ENCODE measurements at places on chromosomes 5 and 9.

DNA sequence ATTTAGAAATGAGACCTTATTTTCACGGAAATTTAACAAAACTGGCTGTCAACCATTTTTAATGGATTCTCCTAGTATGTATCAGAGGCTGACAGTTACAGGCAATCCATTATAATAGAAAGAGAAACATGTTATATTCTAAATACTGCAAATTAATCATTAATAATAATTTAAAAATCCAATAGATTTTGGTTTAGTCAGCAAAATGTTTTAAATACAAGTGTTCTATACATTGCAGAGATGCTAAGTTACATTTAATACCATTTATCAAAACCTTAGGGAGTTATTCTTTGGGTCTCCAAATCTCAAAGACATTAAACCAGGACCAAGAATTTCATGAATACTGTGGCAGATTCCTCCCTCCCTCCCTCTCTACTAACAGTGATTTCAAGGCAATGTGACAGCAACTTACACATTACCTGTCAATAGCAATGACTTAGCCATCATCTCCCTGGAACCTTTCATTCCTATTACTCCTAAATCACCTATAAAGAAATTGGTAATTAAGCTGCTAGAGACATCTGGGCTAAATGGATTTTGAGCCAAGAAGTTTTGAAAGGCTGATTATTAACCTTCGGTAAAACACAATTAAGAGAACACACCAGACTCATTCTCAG lies 768.5 kb upstream of the DMAC1 start:
- DNase-seq = no peak

- DNase-seq = no peak
These were observed 323.9 kb upstream of the PTGER4 start for GRCh38 chr5:40355846-40356245.

DNA sequence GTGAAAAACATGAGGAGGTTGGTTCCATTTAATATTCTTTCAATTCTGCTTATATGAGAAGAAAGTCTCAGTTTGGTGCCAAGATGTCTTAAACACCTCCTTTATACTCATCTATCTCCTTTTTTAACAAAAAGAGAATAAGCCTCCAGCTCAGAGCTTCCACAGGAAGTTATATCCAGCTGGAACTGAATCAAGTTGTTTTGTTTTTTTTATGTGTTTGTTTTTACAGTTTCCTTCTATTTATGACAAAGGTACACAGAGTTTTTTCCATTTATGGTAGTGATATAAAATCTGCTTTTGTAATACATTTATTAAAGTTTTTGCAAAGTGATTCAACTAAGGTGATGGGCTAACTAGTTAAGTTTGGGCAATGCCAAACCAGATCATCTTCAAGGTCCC lies 10.4 kb downstream of the SPARC start:
- DNase-seq = no peak

GRCh38 chr9:94676446-94677131 lies 37.3 kb upstream of the FBP1 start:
- no peak for DNase-seq

DNA sequence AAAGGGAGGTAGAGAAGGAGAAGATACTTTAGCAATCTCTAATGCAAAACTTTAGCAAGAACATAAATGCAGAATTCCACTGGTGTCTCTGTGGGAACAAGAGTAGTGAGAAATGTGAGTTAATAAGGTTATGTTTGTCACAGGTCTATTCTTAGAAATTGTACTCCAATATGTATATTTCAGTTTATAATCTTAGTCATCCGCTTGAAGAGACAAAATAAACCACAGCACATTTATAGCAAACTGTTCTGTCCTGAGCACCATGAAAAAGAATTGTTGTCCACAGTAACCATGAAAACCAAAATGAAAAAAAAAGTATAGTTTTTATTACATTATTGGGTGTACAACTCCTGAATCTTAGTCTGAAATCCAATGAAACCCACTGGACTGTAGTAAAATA lies 93.6 kb upstream of the TSLP start:
- no peak for DNase-seq

DNA sequence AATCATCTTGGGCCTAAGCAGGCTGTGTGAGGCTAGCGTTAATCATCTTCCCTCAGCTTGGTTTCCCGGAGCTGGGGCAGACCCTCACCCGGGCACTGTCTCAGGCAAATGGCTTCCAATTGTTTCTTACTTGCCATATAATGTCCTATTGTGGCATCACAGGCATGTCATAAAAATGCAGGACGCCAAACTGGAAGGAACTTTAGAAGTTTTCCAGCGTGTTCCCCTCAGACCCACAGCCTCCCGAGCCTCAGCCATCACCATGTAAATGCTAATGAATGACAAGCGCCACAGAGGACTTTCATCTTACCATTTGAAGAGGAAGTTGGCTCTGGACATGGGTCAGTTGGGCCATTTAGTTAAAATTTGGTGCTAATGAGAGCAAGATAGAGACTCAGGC lies 143.0 kb upstream of the IRX1 start:
- DNase-seq = no peak

DNA sequence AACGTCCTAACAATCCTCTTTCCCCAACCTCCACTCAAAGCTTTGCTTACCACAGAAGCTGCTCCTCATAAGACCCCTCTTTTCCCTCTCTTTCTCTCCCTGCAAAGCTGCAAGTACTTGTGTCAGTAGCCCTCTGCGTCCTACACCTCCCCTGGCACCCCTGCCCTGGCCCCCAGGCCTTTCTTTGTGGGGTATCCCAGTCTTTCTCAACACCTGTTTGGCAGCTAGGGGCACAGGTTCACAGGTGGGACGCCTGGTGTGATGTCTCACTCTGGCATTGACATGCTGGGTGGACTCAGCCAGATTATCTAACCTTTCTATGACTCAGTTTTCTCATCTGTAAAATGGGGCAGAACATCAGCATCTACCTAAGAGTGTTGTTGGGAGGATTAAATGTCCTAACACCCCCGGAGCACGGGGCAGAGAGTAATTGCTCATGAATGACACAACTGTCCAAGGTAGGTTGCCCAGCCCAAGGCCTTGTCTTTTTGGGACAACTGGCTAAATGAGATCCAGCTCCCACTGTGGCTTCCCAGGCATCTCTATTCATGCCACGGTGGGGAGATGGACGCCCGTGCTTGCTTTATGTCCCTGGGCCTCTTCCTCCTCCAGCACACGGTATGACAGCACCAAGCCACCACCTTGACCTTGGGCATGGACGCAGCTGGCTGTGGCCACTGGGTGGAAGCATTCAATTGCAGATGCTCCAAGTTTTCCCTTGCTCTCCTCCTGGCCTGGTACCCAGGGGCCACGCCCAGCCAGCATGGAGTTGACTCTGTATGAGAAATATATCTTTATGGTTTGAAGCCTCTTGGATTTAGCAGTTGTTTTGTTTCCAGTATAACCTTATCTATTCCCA lies 190.4 kb downstream of the RGS3 start:
- DNase-seq = no peak

- no peak for DNase-seq
These were observed 206.1 kb upstream of the NFIL3 start for GRCh38 chr9:91629718-91630117.

- DNase-seq = no peak
These were observed 33.4 kb downstream of the TEK start for GRCh38 chr9:27142299-27142930.

- no peak for DNase-seq
These were observed 138.2 kb upstream of the KLF4 start for GRCh38 chr9:107627781-107628180.

GRCh38 chr5:67878933-67879332 lies 336.6 kb upstream of the PIK3R1 start:
- DNase-seq = no peak

- DNase-seq = no peak
These were observed 294 bp downstream of the ADRB2 start for GRCh38 chr5:148826739-148827070.

DNA sequence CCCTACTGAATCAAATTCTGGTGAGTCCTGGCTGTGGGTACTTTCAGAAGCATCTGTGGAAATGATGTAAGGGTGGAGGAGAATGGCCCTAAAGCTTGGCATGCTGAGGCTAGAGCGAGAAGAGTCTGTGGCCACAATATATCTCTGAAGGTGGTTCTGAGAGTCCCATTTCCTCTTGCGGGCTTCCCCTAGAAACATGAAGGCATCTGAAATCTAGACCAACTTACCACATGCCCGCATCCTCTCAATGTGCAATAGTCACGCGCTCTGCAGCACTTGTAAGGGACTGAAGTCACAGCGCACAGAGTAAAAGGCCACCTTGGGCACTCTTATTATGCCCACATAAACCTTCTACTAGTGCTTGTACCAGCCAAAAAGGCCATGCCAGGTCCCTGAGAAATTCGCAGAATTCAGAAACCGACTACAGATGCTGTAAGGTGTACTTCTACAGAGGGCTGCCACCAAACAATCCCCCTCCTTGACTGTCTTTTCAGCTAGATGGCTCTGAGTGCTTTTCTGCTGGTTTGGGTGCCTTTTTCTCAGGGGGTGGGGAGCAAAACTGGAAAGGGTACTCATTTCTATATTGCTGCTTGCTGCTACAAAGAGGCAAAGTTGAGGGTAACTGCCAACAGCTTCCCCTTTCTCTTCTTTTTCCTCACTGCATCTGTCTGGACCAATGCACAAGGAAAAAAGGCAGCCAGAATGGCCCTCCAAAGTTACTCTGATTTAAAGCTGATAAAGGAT lies 107.3 kb downstream of the ZDHHC21 start:
- no peak for DNase-seq

DNA sequence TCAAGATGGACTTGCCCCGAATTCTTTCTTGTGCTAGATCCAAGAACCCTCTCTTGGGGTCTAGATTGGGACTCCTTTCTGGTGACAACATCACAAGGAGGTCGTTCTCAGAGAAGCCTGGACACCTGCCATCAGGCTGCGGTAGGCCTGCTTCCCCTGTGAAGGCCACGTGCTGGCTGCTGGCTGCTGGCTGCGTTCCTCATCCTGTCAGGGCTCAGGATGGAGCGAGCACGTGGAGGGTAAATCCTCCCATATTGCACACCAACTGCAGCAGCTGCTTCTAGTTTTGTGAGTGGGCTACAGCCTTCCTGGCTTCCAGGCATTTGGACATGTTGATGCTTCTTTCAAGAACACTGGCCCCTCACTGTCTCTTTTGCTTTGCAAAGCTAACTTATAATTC lies 95.6 kb downstream of the HSPA4 start:
- DNase-seq = no peak

GRCh38 chr5:137791387-137791786 lies 37.2 kb upstream of the HNRNPA0 start:
- DNase-seq = no peak

- DNase-seq = no peak
These were observed 5.1 kb downstream of the SECISBP2 start for GRCh38 chr9:89323390-89323789.

DNA sequence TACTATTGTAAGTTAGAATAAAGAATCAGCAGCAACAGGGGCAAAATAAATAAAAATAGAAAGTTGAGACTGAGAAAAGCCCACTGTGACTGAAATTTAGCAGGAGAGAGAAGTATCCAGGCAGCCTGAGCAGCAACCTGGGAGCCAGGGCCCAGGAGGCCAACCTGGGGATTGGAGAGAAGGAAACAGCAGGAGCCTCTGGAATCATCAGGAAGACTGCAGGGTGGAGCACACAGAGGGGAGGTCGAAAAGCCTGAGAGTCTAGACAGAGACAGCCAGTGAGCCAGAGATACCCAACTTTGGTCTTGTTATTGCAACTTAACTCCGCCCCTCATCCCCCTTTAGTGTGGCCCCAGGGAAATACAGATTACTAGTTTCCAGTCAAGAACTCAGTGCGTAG lies 98.6 kb downstream of the SLC1A3 start:
- DNase-seq = no peak

- no peak for DNase-seq
These were observed 259.1 kb downstream of the SH3GL2 start for GRCh38 chr9:17837965-17838364.

DNA sequence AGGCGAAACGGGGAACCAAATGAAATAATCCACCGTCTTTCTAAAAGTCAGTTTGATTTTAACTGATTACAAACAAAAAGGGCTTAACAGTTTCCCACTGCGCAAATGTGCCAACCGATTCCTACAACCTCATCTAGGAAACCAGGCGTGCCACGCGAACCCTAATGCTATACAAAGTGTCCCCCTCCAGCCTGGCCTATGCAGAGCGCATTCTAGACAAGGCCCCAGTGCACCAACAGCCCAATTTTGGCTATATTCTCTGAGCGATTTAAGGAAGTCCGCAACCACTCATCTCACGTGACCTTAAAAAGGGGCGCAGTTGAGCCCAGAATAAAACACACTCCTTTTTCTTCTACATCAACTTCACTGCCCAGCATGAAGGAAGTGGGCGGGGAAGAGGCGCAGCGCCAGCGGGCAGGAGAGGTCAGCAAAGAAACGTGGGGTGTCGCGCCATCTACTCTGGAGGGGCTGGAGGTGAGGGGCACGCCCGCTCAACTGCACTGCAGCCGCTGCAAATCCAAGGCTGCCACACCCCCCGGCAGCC lies 779 bp downstream of the FAM13B start:
- no peak for DNase-seq

DNA sequence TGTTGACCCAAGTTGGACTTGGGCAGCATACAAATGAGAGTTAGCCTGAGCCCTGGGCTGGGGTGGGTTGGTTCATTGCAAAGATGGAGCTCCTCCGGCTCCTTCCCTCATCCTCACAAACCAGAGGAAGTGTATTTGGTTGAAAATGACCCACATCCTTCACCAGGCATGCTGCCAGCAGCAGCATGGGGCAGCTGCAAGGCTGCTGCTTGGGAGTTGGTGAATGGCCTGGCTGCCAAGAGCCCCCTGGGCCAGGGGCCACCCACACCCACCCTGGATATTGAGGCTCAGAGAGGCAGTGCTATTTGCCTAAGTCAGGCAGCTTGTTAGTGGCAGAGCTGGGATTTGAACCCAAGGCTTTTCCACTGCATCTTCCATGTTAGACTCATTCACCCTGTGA lies 29.5 kb downstream of the PPARGC1B start:
- DNase-seq = no peak

DNA sequence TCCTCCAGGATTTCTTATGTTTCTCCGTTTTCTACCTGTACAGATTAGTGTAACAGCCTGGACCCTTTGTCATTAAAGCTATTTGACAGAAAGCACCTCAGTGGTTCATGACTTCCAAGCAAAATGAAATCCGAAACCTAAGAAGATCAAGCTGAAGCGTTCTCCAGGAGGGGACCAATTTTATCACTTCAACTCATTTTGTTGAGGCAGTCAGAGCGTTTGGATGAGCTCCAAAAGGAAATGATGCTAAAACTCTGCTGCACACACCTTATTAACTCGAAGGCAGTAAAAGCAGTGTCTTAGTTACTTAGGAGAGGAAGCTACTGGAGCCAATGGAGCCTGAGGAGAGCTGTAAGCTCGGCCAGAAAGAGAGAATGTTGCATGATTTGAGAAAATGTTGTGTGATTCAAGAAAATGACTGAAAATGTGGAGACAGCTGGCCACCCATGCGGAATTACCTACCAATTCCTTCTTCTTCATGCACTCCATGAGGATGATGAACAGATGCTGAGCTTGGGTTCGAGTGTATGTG lies 346.7 kb upstream of the KLF9 start:
- no peak for DNase-seq

DNA sequence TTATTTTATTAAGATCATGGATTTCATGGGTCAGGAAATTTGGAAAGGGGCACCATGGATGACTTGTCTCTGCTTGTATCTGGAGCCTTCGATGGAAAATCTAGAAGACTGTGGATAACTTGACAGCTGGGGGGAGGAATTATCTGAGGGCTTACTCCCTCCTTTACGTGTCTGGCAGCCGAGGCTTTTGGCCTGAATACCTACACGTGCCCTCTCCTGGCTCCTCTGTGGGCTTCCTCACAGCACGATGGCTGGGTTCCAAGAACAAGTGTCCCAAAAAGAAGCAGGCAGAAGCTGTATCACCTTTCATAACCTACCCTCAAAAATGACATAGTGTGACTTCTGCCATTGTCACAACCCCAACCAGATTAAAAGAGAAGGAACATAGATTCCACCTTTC lies 228.9 kb downstream of the GRIA1 start:
- DNase-seq = no peak
